Activated CD4-positive, alpha-beta T cell treated with anti-CD3 and anti-CD28 coated beads, Interleukin-2, Interleukin-6, amounts not matched to agents 100 ng/mL and 50 ng/mL, durations not matched to agents 16 hours and 8 hours (primary cell): ENCODE measurements at places on chromosomes 6 and 20.

GRCh38 chr6:156710479-156710878 is 66.7 kb upstream of the ARID1B start:
- no peak for DNase-seq

DNA sequence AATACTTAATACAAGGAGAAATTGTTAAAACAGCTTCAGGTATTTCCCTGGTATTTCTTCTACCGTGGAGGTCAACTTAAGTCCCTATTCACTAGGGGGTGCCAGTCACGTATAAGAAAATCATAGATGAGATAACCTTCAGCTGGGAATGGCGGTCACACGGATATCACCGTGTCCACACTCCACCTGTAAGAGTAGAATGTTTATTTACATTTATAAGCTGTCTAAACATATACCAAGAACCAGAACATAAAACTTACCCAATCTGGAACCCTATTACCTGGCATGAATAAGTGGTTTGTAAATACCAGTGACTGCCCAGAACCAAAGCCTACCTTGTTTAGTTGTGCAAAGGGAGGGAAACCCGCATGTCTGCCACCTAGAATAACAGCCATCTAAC is 1.9 kb upstream of the ELOVL4 start:
- peak; percentile 76 for DNase-seq

GRCh38 chr6:135030056-135030473 is 24.6 kb downstream of the HBS1L start:
- peak; percentile 84 for DNase-seq

DNA sequence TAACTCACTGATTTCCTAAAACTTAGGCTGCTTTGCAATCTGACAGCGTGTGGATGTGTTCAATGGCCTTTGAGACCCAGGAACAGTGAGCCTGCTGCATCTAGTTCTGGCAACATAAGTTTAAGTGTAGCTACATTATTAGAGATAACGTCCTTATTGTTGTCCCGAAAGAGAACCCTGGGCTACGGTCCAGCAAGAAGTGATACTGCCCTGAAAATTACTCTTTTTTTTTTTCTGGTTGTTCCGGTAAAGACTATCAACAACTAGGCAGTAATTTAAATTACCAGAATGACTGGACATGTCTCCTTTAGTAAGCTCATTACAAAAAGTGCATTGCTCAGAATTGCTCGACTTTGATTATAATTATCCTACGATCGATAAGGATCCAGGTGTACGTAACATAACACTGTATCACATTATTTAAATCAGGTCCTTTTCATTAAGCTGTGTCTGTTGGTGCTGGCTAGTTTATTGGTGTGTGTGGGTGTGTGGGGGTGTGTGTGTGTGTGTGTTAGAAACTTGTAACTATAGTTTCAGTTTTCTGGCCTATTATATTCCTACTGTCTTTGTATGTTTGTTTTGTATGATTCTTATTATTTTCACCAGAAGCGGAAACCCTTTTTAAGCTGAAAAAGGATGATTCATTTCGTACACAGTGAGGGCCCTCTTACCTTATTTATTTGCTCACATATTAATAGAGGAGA is 3.0 kb downstream of the TSHZ2 start:
- peak; percentile 43 for DNase-seq

DNA sequence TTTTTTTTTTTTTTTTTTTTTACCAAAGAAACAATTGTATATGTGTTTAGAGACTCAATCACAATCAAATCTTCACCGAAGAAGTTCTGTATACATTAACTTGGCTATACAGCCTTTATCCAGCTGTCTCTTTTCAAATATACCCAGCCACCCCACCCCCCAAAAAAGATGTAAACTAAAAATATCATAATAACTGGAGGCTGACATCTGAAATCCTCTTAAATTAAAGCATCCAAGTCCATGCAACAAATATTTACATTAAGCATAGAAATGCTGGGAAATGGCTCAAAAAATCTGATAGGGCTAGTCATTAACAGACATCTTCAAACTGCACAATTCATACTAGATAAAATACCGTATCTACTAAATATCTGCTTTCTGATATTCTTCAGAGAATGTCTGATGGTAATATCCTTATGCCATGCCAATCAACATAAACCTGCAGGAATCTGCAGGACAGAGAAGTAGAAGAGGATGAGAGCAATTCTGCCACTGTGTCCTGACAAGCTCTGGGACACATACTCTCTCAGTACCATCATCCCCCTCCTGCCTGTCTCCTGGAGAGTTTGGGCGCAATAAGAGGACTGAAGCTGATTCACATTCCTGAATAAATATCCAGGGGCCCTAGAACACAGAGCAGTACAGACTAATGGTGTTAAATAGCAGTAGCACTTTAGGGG is 152.4 kb downstream of the KIF6 start:
- no peak for DNase-seq

DNA sequence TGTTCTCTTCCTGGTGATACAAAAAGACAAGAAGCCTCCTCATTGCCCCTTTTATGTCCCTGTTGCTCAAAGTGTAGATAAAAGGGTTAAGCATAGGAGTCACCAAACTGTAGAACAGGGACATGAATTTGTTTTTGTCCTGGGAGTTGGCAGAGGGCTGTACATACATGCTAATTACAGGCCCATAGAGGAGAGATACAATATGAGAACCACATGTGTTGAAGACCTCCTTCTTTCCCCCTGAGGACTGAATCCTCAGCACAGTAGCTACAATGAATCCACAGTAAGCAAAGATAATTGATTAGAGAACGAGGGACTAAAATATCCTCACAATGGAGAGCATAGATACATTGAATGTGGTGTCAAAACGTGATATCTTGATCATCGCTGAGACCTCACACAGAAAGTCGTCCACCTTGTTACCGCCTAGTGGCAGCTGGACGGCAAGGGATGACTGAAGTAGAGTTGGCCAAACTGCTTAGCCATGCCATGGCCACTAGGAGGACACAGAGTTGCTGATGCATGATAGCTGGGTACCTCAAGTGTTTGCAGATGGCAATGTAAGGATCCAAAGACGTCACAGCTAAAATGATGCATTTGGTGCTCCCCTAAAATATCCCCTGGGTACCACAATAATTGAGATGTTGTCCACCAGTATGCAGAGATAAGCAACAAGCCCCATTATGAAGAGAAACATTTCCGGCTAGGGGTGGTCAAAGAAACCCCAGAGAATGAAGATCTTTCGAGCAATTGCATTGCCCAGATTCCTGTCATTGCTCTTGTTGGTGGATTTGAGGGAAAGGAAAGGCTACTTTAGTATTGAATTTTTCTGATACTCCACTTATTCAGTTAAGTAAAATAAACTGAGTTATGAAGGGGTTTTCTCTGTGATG is 15.0 kb downstream of the OR2B3 start:
- DNase-seq = peak; percentile 21

- DNase-seq = no peak
Measured at GRCh38 chr6:139028215-139028657, 309 bp upstream of the ABRACL start.

GRCh38 chr20:41161886-41162285 is 24.5 kb downstream of the PLCG1 start:
- no peak for DNase-seq

- peak; percentile 50 for DNase-seq
Measured at GRCh38 chr6:163415620-163416556, 1.4 kb downstream of the QKI start.

DNA sequence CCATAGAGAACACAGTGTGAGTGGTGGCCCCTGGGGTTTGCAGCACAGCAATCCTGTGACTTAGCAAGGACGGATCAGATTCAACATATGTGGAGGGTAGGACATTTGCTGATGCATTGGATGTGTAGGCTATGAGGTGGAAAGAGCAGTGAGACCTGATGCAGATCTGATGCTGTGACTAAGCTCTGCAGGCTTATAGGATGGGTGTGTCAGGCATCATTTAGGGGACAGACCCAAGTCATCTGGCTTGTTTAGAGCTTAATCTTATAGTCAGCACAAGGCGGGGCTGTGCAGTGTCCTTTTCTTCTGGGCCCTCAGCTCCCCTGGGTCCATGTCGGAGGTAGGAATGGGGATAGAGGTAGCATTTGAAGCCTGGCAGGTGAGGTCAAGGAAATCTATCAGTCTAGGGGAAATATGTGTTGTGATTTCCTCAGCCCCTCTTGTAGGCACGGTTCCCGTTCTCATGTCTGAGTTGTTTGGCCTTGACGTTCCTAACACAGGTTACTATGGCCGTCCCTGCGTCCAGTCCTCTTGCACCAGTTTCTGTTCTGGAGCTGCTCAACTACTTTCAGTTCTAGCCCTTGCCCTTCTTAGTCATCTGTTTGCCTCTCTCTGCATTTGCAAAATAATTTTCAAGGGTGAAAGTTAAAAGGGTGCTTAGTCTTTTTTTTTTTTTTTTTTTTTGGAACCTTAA is 15.6 kb upstream of the MAPRE1 start:
- DNase-seq = no peak

DNA sequence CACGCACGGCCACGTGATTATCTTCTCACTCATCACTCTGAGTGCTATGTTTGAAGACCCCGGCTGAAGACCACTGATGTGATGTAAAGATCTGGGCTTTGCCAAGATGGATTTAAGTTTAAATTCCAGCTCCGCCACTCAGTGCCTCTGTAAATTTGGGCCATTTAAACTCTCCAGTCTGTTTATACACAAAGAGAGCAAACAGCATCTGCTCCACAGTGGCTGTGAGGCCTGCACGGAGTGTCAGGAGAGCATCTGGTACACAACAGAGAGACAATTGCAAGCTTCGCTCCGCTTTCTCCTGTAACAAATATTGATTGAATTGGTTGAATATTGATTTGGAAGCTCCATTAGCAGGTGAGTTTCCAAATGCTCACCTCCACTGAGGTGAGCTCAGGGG is 80.5 kb upstream of the FRMD1 start:
- DNase-seq = no peak

GRCh38 chr6:142714951-142715785 is 229.8 kb downstream of the HIVEP2 start:
- DNase-seq = no peak
